Chondrocyte (in vitro differentiated cells): ENCODE measurements at places on chromosomes 1 and 21. TPM values are rescaled to one million over a fixed set of nuclear protein-coding genes. Genes with fewer than 3 reads are reported as not detected.

The CELA2B gene
- total RNA-seq: not detected in 3 replicates

GRCh38 chr1:5506634-5507033 lies 485.6 kb downstream of the NPHP4 start:
- no peak overlapping the region for H3K27ac ChIP-seq
- DNase-seq: no peak
- H3K36me3 ChIP-seq: no peaks in the 10 kb centered on the region
- H3K27me3 ChIP-seq: peaks cover 21% of the 10 kb centered on the region

DNA sequence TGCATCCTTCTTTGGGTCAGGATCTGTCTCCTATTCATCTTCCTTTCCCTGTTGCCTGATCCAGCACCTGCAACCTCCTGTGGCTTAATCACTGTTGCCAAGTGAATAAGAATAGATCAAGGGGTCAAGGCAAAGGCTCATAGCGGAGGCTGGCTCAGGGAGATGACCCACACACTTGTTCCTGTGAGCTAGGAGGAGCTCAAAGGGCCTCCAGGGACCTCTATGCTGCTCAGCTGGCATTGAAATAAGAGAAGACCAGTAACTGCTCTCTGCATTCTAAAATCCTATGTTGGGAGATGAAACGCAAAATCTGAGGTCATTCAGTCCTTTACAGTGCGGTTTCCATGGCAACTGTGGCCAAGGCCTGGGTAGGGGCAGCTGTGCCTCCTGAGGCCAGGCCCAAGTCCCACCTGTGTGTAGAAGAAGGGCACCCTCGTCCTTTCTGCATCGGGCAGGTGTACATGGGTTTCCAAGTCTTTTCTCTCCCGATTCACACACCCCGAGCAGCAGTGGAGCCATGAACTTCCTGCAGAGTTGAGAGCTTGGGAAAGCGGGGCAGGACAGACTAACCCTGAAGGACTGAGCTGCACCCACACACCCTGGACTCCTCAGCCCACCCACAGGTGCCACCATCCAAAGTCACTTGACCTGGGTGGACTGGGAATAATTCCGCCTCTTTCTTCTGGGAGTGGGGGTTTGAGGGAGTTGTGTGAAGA lies 27.8 kb upstream of the STUM start:
- no peak overlapping the region for H3K4me3 ChIP-seq
- DNase-seq: no peak
- no peaks in the 10 kb centered on the region for H3K36me3 ChIP-seq
- peaks cover 43% of the 10 kb centered on the region for H3K27me3 ChIP-seq

GRCh38 chr1:73943270-73943669 lies 254.7 kb downstream of the LRRIQ3 start:
- H3K27ac ChIP-seq: no peak overlapping the region
- no peaks in the 10 kb centered on the region for H3K4me1 ChIP-seq
- no peaks in the 10 kb centered on the region for H3K36me3 ChIP-seq
- no peak overlapping the region for H3K4me3 ChIP-seq
- no peak for DNase-seq
- peaks cover 6% of the 10 kb centered on the region for H3K27me3 ChIP-seq
